Activated naive CD4-positive, alpha-beta T cell treated with anti-CD3 and anti-CD28 coated beads, Interleukin-2, amount 50 U/mL, for 16 hours (primary cell): ENCODE measurements at places on chromosomes 16 and 17.

DNA sequence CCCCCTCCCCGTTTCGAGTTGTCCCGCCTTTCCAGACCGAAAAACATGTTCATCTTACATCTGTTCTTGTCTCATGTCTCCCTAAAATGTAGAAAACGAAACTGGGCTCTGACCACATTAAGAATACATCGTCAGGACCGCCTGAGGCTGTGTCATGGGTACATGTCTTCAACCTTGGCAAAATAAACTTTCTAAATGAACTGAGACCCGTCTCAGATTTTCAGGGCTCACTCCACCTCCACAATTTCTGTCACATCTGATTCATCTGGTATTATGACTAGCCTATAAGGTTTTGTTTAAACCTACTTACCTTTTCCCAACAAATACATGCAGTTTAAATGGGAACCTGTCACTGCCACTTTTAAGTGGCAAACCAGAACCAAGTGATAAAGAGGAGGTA, 621 bp downstream of the SDR42E1 start:
- DNase-seq = no peak

- no peak for DNase-seq
Measured at GRCh38 chr17:1174263-1174880, 5.4 kb downstream of the ABR start.

DNA sequence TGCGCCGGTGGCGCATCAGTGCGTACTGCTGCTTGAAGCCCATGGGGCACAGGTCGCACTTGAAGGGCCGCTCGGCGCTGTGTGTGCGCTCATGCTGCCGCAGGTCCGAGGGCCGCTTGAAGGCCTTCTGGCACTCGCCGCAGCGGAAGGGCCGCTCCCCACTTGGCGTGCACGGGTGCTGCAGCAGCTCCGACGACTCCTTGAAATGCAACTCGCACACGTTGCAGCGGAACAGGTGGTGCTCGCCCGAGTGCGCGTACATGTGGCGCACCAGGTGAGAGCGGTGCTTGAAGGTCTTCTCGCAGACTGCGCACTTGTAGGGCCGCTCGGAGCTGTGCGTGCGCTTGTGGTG, 3.3 kb downstream of the ZNF319 start:
- no peak for DNase-seq

GRCh38 chr16:56667581-56668571, at the start of gene MT1G:
TSS of gene MT1G (minus strand) at chr16:56668065. CDS start at chr16:56667993, 72 bp downstream.
- DNase-seq = peak; percentile 43

DNA sequence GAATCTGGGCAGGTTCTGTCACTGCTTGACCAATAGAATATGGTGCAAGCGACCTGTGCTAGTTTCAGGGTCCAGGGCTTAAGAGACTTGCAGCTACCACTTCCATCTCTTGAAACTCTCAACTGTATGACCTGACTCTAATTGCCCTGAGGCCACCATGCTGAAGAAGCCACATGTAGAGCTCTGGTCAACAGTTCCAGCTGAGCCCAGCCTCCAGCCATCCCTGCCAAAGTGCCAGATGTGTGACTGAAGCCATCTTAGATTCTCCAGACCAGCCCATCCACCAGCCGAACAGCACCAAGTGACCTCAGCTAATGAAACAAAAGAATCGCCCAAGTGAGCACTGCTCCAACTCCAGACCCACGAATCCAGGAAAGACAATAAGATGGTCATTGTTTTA, 3.4 kb upstream of the MT2A start:
- no peak for DNase-seq

DNA sequence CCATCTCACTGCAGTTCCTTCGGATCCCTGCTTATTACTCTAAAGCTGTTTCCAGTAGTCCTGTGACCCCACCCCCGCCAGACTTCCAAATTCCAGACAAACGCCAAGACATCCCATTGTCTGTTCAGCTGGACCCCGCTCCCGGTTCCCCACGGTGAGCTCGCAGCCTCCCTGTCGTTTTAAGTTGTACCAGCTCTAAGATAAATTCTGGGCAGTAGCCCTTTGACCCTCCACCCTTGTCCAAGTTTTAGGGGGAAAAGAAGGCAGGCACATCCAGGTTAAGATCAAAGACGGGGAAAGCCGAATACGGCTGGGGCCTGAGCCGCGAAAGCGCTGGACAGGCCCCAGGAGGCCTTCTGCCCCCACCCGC, 589 bp downstream of the ARL6IP1 start:
- DNase-seq = no peak

DNA sequence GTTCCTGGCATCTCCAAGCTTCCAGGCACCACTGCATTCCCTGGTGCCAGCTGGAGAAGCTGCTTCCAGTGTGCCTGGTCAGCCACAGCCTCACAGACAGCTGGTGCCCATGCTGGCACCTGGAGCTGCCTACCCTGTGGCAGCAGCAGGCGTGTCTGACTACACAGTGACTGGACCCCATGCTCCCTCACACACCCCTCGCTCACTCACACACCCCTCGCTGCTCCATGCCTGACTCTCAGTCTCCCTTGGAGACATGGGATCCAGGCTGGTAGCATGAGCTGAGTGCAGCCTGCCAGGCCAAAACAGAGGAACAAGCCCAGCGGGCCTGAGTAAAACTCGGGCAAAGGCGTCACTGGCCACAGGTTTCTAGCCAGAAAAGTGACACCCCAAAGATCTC, 59.1 kb upstream of the SMIM36 start:
- no peak for DNase-seq

GRCh38 chr17:49646391-49647255, 31.3 kb downstream of the SPOP start:
- DNase-seq = peak; percentile 55

DNA sequence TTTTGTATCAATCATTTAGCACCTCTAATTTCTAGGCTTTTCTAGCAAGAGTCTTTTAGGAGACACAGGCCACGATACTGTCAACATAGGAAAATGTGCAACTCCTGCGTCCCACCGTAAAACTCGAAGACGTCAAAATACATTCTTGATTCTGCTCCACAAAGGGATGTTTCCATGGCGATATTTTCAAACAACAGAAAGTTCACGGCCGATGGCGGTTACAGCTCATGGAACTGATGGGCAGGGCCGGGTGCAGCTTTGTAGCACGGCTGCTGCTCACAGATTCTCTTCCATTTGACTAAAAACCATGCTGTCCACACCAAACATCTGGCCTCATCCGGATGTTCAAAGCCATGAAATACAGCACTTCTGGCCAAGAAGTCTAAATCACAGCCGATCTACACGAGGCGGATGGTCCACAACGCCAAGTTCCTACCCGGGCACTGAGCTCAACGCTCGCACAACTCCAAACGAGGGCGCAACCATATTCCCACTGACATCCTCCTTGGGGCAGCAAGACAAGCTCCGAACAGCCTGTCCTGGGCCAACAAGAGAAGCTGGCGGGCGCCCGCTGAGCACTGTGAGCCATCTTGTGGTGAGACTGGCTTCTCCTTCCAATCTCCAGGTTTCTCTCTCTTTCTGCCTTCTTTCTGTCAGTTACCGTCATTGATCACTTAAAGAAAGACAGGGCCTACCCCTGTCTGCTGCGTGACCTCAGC, 79.8 kb downstream of the ZNF778 start:
- DNase-seq = no peak

GRCh38 chr17:41773731-41774193, 12.7 kb downstream of the JUP start:
- DNase-seq = no peak

- DNase-seq = no peak
Measured at GRCh38 chr16:78871241-78871640, 729.3 kb downstream of the MAF start.

DNA sequence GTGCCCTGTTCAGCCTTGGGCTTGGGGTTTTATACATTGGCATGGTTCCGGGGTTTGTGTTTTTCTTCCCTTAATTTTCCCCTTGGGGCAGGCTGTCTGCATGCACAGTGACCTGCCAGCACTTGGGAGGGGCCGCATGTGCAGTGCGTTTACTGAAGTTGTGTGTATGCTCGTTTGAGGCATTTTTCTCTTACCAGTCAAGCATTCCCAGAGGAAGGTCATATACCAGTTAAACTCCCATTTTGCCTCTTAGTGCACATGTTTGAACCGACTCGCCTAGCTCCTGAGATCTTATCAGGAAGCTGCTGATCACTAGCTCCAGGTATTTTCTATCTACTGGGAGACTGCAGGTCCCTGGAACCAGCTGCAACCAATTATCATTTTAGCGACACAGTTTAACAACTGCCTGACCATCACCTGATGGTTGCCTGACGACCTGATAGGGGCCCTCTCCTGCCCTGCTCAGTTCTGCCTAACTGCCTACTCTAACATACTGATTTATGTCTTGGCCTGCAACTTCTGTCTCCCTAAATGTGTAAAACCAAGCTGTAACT, 51.4 kb downstream of the MFSD11 start:
- DNase-seq = no peak

GRCh38 chr17:29665481-29665810, 42.7 kb upstream of the CORO6 start:
- DNase-seq = no peak

DNA sequence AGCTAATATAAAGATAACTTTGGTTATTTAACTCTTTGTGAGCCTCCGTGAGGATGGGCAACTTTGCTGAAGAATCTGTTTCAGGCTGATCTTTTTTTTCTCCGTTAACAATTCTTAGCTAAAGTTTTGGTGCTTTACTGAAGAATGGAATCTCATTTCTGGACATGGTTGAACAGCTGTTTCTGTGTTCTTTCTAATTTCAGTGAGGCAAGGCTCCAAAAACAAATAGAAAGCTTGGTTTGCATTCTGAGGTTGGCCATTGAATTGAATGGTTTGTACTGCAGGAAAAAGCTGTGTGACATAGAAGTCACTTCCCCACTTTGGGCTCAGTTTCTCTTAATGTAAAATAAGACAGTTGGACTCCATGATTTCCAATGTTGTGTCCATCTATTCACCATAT, 22.3 kb upstream of the HLF start:
- no peak for DNase-seq

- DNase-seq = no peak
Measured at GRCh38 chr16:19417640-19418039, at the start of gene TMC5. TSS of gene TMC5 (plus strand) at chr16:19417883. CDS start at chr16:19440039, 22,156 bp downstream.
